Upper lobe of left lung (tissue), 6 donors: ENCODE measurements at places on chromosomes 11 and 22. TPM values are rescaled to one million over a fixed set of nuclear protein-coding genes. Genes with fewer than 3 reads are reported as not detected.

KCNJ1 gene
- not detected for total RNA-seq

A4GALT gene
- total RNA-seq: 16.5 TPM

DNA sequence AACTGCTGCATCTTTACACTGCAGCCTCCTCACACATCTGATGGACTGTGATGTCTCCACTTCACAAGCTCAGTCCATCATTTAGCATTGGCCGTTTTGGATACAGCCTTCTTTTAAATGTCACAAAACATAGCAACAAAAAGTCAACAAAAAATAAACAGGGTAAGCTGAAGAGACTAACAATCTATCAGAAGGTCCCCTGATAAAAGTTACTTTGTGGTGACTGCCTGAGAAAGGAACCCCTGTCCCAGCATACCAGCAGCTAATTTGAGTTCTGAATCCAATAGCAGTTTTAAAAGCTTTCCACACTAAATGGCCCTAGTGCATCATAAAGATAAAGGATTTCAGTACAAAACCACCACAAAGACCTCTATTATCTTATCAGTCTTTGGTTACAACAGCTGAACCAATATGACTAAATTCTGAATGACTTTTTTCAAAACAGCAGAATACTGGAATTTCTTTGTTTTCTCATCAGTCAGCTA, 162.4 kb downstream of the SOX6 start:
- no peak for DNase-seq

DNA sequence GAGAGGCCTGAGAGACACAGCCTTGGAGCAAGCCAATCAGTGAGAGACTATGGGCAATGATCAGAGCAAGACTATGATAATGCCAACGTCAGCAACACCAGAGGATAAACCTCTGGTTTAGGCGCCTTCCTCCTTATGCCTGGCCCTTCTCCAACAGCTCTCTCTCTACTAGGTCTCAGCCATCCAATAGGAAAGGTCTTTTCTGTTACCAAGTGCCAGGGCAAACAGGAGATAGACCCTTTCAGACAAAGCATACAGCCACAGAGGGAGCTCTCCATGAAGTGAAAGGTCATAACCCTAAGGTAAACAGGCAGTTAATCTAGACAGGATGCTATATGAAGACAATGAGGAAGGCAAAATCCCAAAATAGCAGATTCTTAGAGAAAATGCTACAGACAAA, 9.5 kb downstream of the STK33 start:
- no peak for DNase-seq

HTR3B gene
- not detected for total RNA-seq

PLEKHA7 gene
- 72.8 TPM for total RNA-seq

RPLP2 gene
- total RNA-seq: 1,857 TPM

DNA sequence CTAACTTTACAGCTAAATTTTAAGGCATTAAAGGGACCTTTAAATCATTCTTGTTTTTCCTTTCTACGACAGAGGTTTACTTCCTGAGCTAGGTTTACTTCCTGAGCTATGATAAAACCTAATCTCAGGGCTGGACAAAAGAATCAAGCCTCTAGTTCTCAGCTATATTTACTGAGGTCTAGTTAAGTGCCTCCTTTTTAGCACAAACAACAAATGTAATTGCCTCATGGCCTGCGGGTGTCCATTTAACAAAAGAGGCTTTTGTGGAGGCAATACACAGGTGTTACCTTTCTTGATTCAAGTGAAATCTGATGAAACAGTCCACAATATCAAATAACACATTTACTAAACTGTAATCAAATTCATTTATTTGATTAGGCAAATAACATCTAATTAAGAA, 67.3 kb downstream of the IMMP1L start:
- no peak for DNase-seq

BAIAP2L2 gene
- not detected for total RNA-seq

DNA sequence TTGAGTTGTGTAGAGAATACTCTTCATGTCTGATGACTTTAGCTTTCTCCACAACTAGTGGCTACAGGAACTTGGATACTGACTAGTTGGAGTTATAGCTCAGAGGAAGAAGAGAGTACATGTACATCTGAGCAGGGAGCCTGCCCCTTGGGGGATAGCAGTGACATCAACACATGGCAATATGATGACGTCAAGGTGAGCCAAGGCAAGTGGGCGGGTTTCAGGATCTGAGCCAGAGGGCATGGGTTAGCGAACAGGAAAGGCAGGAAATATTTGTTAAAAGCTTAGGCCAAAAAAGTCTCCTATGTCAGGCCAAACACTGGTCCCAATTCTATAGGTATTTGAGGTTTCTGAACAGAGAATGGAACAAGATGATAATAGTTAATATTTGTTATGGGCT, 42.0 kb upstream of the HORMAD2 start:
- DNase-seq: no peak

- DNase-seq: peak; percentile 45
These were observed 79.8 kb upstream of the NCAM1 start for GRCh38 chr11:112881461-112881860.

GRCh38 chr11:134207538-134208239, 16.1 kb downstream of the NCAPD3 start:
- peak; percentile 36 for DNase-seq

METTL15 gene
- 24.1 TPM for total RNA-seq

SLC7A4 gene
- 1.7 TPM for total RNA-seq

DNA sequence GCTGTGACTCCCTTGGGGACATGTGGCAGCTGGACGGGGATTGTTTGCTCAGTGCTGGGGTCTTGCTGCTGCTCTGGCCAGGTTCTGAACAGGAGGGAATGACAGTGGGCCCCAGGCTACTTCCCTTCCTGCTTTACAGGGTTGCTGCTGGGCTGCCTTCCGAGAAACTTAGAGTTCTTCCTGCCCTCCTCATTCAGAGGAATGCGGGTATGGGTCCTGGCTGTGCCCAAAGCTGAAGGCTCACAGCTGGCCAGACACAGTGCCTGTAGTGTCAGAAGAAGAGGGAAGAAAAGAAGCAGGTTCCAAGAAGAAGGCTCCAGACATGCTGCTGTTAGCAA, 108.3 kb upstream of the PARVA start:
- peak; percentile 59 for DNase-seq

DNA sequence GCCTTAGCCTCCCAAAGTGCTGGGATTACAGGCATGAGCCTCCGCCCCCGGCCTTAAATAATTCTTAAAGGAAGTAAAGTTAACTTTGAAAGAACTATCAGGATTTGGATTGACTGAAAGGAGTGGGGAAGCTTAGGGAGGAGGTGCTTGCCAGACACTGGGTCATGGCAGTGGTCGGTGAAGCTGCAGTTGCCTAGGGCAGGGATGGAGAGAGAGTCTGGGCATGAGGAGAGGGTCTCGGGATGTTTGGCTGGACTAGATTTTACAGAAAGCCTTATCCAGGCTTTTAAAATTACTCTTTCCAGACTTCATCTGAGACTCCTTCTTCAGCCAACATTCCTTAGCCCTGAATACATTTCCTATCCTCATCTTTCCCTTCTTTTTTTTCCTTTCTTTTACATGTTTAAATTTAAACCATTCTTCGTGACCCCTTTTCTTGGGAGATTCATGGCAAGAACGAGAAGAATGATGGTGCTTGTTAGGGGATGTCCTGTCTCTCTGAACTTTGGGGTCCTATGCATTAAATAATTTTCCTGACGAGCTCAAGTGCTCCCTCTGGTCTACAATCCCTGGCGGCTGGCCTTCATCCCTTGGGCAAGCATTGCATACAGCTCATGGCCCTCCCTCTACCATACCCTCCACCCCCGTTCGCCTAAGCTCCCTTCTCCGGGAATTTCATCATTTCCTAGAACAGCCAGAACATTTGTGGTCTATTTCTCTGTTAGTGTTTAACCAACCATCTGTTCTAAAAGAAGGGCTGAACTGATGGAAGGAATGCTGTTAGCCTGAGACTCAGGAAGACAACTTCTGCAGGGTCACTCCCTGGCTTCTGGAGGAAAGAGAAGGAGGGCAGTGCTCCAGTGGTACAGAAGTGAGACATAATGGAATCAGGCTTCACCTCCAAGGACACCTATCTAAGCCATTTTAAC, at the start of gene NNMT:
NNMT (plus strand) TSS at position 724 of the 929 bp plus-strand sequence; CDS start at position 882, 158 bp downstream.
- DNase-seq: peak; percentile 66

DNA sequence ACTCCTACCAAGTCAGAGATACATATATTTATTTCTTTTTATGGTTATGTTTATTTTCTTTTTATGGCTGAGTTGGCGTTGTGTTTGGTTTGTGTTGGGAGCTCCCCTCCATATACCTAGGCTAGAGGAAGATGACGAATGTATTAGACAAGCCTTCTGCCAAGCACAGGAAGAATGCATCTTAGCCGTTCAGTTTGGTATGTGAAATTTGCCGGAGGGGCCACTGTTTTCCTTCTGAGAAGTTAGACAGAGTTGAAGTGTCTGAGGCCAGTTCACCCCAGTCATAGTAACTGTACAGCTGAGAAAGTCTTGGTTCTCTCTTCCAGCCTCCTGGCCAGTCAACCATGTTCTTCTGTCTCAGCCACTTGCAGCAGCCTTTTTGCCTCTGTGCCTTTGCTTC, 29.8 kb downstream of the TEAD1 start:
- DNase-seq: no peak

ABCC8 gene
- total RNA-seq: 1.7 TPM

GRCh38 chr11:118820412-118821357, 29.7 kb upstream of the DDX6 start:
- DNase-seq: peak; percentile 90

ATM gene
- total RNA-seq: 37.9 TPM

DNA sequence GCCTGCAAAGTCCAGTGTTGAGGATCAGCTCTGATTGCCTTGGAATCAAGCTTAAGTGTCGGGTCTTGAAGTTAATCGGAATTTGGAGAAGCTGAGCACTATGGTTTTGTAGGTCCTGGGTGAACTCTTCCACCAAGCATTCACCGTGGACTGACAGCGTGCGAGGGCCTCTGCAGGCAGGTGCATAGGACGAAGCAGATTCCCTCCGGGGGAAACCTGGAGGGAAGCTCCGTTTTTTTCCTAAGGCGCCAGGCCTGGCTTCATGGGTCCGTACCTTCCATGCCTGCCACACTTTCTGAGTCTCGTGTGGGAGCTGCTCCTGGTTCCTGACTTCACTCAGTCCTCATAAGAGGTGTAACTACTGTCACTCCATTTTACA, 170.1 kb downstream of the CRYBB2 start:
- DNase-seq: no peak

MS4A4A gene
- 68.1 TPM for total RNA-seq

- peak; percentile 26 for DNase-seq
These were observed 1.2 kb downstream of the CSRP3 start for GRCh38 chr11:19200410-19201201.

GRCh38 chr11:2711161-2711560, 11.4 kb upstream of the KCNQ1OT1 start:
- no peak for DNase-seq

DNA sequence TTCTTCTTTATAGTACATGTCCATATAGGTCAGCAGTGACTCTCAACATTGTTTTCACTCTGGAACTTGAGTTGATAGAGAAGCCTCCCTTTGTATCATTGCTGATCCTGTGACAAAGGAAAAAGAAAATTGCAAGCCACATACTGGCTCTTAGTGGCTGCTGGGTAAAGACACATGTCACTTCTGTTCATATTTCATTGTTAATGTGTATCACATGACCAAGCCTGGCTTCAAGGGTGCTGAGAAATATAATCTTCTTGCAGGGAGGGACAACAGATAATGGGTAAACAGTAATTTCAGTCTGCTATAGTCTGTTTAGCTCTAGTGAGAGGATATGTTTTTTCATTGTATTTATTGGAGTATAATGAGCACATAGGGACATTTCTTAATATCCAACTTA, 173.3 kb downstream of the PGR start:
- no peak for DNase-seq

DNA sequence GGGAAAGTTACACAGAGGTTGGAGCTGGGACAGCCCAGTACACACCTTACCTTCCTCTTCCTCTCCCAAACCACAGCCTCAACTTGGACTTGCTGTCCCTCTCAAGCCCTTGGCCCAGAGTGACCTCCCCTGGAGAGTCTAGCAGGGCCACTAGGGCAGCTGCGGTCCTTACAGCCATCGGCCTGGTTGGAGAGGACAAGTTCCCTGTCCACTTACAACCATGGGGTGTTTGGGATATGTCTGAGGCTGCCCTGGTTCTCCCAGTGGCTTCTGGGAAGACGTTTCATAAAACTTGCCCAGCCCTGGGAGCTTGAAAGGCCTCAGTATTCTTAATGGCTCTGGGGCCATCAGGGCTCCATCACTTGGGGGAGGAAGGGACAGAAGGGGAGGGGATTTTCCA, 13.1 kb upstream of the DGKZ start:
- DNase-seq: no peak

DRICH1 gene
- total RNA-seq: 0.49 TPM

AP1B1 gene
- total RNA-seq: 76.5 TPM

LIPT2 gene
- total RNA-seq: 8.5 TPM

DNA sequence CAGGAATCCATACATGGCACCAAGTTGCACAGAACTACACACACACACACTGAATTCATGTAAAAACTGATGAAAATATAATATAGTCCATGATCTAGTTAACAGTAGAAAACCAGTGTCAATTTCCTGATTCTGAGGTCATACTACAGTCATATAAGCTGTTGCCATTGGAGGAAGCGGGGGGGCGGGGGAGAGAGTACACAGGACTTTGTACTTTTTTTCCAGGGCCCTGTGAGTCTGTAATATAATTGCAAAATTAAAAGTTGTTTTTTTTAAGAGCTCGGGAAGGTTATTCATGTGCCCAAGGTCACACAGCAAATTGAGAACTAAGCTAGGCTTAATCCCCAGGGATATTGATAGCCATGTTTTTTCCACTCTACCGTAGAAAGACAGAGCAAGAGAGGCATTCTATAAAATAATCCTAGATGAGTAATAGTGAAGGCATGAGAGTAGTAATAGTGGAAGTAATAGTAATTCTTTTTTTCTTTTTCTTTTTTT, 312.3 kb downstream of the MN1 start:
- DNase-seq: no peak

TEAD1 gene
- 53.5 TPM for total RNA-seq

DNA sequence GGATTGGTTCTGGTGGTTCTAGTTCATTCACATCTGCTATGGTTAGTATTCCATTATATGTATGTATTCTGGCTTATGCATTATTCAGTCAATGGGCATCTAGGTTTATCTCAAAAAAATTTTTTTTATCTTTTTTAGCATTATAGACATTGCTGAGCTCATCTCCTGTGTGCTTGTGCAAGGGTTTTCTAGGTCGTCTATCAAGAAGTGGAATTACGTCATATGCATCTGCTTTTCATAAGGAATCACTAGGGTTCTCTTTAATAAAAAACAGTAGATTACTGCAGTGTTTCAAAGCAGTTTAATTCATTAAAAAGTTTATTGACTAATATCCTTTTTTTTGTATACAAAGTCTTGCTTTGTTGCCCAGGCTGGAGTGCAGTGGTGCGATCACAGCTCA, 21.3 kb downstream of the TBC1D22A start:
- no peak for DNase-seq

DNA sequence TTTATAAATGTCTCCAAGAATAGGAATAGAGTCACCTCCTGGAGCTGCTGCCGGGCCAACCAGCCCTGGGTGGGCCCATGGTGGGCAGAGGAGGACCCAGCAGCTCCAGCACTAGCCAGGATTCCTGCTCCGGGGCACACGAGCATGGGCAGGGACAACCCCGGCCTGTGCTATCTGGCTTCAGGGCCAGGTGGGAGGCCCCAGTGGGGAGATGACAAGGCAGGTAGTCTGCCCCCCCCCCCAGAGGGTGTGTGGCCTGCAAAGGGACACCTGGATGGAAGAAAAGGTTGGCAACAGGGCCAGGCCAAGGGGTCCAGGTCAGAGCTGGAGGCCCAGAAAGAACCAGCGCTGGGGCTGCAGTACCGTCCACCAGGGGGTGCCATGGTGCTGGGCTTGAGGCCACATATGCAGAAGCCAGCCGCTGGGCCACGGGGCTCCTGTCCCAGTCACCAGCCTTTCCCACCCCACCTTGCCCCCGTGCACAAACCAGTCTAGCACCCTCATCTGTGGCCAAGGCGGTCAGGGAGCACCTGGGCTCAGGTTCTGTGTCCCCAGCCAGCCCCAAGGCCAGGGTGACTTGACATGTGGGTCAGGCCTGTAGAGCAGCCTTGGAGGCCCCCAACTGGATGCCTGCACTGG, 3.4 kb downstream of the TSPAN32 start:
- peak; percentile 91 for DNase-seq

NADSYN1 gene
- 46.8 TPM for total RNA-seq
